CD4-positive, alpha-beta T cell treated with Interferon alpha-2 for 1 hour (primary cell): ENCODE measurements at places on chromosomes 6 and 20.

DNA sequence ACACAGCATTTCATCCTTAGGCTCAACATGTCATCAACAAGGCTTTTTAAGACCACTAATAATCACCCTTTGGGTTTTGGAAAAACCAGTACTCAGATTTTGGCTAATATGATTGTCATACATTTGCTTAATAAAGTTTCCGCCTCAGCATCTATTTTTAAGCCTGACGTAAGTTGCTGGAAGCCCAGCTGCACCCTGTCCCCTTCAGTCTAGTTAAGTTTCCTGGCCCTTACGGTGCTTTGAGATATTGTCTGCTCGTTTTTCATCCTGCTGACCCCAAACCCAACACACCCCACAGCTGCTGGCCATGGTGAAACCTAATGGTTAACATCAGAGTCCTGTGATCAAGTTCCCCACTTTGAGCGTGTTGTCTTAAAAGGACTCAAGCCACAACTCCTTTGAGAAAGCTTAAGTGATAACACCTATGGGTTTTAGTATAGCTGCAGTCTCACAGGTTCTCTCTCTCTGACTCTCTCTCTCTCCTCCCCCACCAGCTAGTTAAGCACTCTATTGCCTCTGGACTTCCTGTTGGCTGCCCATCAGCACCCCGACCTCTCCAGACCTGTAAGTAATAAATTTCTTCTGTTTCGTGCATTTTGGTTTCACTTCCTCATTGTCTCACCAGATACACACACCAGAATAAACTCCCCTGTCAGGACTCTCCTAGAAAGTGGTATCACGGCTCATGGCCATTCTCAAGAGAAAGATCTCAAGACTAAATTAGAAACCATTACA is 802.0 kb downstream of the C6orf118 start:
- no peak for DNase-seq

DNA sequence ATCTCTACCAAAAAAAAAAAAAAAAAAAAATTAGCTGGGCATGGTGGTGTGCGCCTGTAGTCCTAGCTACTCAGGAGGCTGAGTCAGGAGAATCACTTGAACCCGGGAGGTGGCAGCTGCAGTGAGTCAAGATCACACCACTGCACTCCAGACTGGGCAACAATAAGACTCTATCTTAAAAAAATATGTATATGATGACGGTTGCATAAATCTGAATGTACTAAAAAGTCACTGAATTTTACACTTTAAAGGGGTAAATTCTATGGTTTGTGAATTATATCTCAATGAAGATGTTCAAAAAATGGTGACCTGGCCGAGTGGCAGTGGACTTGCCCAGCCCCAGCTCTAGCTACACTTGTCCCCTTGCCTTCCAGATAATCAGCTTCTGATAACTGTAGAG is 10.4 kb upstream of the ABCC10 start:
- DNase-seq, result no peak

- no peak for DNase-seq
Measured at GRCh38 chr20:54155736-54156317, 18.0 kb downstream of the CYP24A1 start.

DNA sequence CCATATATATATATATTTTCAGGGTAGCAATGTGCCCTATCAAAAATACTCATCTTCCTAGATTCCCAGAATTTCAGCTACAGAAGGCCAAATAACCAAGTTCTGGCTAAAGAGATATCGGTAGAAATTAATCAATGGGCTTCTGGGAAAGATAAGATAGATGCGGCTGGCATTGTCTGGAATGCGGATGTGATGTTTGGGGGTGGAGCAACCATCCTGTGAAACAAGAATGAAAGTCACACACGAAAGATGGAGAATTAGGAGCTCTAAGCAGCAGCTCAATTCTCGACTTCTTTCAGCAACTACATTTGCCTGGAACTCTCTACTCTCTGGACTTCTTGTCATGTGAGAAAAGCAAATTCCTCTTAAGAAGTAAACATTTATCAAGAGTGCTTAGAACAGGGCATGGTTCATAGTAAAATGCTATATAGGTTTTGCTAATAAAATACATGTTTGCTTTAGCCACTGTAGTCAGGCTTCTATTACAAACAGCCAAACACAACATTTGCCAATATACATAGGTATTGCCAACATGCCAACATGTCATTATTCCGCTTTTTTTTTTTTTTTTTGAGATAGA is 90.8 kb downstream of the CLIC5 start:
- DNase-seq, result no peak

DNA sequence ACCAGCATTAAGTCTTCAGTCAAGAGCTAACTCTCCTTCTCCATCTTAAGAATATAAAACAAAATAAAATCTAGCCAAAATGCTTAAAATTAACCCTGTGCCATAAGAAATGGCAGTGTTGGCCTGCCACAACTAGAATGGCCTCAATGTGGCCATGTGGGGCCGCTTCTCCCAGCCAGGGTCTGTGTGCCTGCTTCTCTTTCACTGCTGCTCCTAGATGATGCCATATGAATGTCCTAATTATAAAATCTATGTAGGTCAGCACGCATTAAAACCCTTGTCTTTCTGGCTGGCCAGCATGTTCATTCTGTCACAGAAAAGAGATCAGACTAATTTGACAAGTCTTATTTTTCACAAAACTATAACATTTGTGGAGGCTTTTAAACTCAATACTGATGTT is 102.6 kb downstream of the C6orf118 start:
- no peak for DNase-seq

DNA sequence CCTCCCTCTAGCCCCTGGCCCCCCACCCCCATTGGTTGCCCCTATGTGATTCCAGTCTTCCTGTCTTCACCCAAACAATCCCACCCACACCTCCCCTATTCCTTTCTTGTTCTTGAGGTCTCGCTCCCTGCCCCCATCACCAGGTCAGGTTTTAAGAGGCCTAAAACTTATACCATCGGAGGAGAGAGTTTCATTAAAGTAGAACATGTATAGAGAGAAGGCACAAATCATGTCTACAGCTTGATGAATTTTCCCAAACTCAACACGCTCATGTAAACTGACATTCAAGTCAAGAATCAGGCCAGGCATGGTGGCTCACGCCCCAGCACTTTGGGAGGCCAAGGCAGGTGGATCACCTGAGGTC is 44.5 kb downstream of the TGM2 start:
- no peak for DNase-seq

DNA sequence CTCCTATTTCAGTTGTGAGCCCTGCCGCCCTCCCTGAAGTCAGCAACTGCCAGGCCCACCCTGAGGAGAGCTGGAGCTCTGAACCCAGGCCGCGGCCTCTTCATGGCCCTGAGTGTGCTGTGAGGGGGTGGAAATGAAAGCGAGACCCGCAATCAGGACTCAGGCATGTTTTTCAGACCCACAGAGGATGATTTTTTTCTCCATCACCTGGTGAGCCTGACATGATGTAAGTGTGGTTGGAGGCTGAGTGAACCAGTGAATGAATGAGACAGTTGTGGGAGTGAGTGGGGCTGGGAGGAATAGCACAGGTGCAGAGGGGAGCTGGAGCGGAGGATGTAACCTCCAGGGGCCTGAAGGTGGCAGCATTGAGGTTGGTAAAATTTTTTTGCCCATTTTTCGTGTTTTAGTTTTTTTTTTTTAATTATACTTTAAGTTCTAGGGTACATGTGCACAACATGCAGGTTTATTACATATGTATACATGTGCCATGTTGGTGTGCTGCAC is 18.3 kb downstream of the RAET1L start:
- peak; percentile 50 for DNase-seq

- DNase-seq, result peak; percentile 0
Measured at GRCh38 chr6:154950979-154951344, 44.2 kb upstream of the TIAM2 start.

GRCh38 chr20:50561379-50562078 is 51.3 kb downstream of the PTPN1 start:
- DNase-seq, result no peak

- DNase-seq, result no peak
Measured at GRCh38 chr6:107611094-107611810, 121.3 kb downstream of the SOBP start.

DNA sequence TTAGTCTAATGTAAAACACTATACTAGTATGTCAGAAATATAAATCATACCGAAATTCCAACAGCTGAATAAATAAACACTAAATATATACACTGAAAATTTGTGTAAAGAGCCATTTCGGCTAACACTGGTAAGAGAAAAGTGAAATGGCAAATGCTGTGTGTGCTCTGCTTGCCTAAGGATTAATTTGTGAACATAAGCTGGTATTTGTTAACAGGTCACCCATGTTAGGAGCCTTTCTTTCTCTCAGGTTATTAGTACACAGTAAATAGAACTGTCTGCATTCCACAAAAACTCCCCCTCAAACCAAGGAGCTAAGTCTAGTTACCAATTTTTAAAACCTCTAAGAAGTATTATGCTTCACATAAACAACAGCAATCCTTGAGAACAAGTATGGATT is 27.0 kb downstream of the ELOVL5 start:
- DNase-seq, result no peak

GRCh38 chr20:60007464-60007863 is 49.2 kb downstream of the CDH26 start:
- no peak for DNase-seq

GRCh38 chr6:24755279-24755678 is 19.5 kb upstream of the GMNN start:
- no peak for DNase-seq

GRCh38 chr20:20065361-20065760 is 13.0 kb downstream of the CFAP61 start:
- no peak for DNase-seq

- DNase-seq, result no peak
Measured at GRCh38 chr6:170460641-170461040, 92.5 kb downstream of the PSMB1 start.

- DNase-seq, result no peak
Measured at GRCh38 chr6:40791004-40791403, 203.8 kb upstream of the LRFN2 start.

GRCh38 chr6:156954816-156955215 is 177.6 kb downstream of the ARID1B start:
- no peak for DNase-seq

DNA sequence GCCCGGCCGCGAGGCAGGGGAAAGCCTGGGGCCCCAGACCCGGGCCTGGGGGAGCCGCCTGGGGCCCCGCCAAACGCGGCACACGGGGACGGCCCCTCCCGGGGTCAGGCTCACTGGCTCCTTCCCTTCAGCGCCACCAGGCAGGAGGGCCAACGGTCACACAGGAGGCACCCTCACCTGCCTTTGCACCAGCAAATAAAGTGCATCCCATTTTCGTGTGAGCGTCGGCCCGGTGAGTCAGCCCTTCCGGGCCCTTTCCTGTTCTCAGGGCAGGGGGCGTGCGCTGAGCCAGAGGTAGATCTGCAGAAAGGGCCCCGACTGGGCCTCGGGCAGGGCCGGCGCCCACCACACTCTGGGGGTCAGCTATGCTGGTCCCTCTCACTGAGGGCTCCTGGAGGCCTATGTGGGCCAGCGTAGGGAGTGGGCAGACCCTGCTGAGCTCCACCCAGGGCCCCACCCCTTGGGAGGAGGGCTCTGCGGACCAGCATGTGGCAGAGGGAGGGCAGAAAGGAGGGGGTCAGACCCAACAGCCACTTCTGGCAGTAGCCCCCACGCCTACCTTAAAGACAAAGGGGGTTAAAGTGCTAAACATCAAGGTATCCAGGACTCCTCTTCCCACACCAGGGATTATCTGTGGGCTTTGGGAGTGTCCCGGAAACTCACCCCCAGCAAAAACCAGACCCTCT is 931 bp upstream of the UCKL1 start:
- DNase-seq, result no peak

- DNase-seq, result no peak
Measured at GRCh38 chr20:19256906-19257595, 44.6 kb downstream of the SLC24A3 start.

- DNase-seq, result no peak
Measured at GRCh38 chr6:34513646-34514045, 42.5 kb downstream of the SPDEF start.

GRCh38 chr6:112086744-112087135 is 542 bp downstream of the TUBE1 start:
- DNase-seq, result peak; percentile 26

GRCh38 chr6:117617210-117618035 is 15.1 kb upstream of the GOPC start:
- no peak for DNase-seq

DNA sequence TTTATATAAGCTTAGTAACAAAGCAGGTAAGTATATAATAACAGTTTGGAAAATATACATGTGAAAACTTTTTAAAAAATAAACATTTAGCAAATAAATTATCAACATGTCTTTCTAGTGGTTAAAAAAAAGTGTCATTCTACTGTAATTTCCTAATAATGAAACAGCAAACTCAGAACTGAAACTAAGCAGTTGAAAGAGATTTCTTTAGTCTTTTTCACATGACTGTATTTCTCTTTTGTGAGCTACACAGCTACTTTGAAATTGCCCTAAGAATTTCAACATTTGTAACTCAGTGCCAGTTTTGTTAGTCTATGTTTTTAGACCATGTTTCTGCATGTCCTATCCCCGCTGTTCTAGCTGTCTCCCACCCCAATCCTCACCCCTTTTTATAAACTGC is 28.4 kb upstream of the SDHAF4 start:
- no peak for DNase-seq
